Thyroid gland (tissue), 4 donors: ENCODE measurements at places on chromosomes 2 and 18. TPM values are rescaled to one million over a fixed set of nuclear protein-coding genes. Genes with fewer than 3 reads are reported as not detected.

GRCh38 chr2:232981356-232981755, 31.7 kb downstream of the NGEF start:
- no peaks in the 10 kb centered on the region for H3K4me1 ChIP-seq
- no peaks in the 10 kb centered on the region for H3K27me3 ChIP-seq
- H3K27ac ChIP-seq: no peak overlapping the region
- H3K36me3 ChIP-seq: no peaks in the 10 kb centered on the region
- no peak overlapping the region for H3K4me3 ChIP-seq
- DNase-seq: peak; percentile 6

- H3K4me3 ChIP-seq: no peak overlapping the region
- H3K4me1 ChIP-seq: no peaks in the 10 kb centered on the region
- no peak for DNase-seq
- H3K27ac ChIP-seq: no peak overlapping the region
Observed at GRCh38 chr2:15159751-15160177, 401.4 kb downstream of the NBAS start.

DNA sequence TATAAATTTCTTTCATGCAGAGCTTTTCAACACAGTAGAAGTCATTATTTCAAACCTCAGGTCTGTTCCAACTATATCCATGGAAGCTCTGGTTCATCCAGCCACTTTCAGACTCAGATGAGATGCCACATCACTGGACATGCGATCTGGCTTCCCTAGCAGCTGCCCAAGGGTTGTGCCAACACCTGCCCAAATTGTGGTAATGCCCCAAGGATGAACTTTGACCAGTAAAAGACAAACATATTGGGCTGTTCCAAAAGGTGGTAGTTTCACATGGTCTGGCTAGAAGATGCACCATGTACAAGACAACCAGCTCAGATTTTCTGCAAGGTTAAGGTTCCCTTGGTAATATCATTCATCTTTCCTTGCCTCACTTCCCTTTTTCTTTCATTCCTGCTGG, 101.9 kb downstream of the THADA start:
- no peak for DNase-seq
- H3K27ac ChIP-seq: no peak overlapping the region
- H3K4me1 ChIP-seq: peaks cover 8% of the 10 kb centered on the region
- no peak overlapping the region for H3K4me3 ChIP-seq
- no peaks in the 10 kb centered on the region for H3K36me3 ChIP-seq
- H3K27me3 ChIP-seq: no peaks in the 10 kb centered on the region

DNA sequence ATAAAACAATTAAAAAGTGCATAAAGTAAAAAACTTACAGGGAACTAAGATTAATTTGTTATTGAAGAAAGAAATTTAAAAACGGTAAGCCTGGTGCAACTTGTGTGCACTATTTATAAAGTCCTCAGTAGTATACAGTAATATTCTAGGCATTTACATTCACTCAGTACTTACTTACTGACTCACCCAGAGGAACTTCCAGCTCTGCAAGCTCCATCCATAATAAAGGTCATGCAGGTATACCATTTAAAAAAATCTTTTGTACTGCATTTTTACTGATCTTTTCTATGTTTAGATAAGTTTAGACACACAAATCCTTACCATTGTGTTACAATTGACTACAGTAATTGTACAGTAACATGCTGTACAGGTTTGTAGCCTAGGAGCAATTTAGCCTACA, 51.5 kb upstream of the NXPH2 start:
- H3K4me1 ChIP-seq: peaks cover 4% of the 10 kb centered on the region
- no peak for DNase-seq
- H3K27ac ChIP-seq: no peak overlapping the region
- H3K36me3 ChIP-seq: no peaks in the 10 kb centered on the region
- no peaks in the 10 kb centered on the region for H3K27me3 ChIP-seq
- H3K4me3 ChIP-seq: no peak overlapping the region

DNA sequence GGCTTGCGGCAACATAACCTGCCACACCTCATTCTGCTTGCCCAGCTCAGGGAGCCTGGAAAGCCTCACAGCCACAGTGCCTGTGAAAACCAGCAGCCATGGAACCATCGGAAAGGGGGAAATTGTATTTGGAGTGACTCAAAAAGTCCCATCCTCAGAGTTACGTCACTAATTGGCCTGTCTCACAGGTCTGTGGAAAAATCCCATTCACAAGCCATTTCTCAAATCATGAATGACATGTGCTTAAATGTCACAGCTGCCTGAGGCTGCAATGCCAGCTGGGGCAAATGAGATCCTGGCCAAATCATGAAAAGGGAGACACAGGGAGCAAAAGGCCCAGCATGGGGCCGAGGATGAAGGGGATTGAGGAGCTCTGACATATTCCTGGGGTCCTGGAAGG, 486.9 kb upstream of the RAB6C start:
- H3K4me3 ChIP-seq: no peak overlapping the region
- no peaks in the 10 kb centered on the region for H3K36me3 ChIP-seq
- no peak for DNase-seq
- H3K27ac ChIP-seq: no peak overlapping the region
- no peaks in the 10 kb centered on the region for H3K27me3 ChIP-seq

GRCh38 chr18:45774065-45774521, 50.1 kb downstream of the SLC14A1 start:
- no peak overlapping the region for H3K4me3 ChIP-seq
- peaks cover 5% of the 10 kb centered on the region for H3K4me1 ChIP-seq
- no peaks in the 10 kb centered on the region for H3K27me3 ChIP-seq
- no peaks in the 10 kb centered on the region for H3K36me3 ChIP-seq
- DNase-seq: no peak

- no peak for DNase-seq
- no peaks in the 10 kb centered on the region for H3K4me1 ChIP-seq
- H3K36me3 ChIP-seq: no peaks in the 10 kb centered on the region
- no peak overlapping the region for H3K27ac ChIP-seq
- H3K4me3 ChIP-seq: no peak overlapping the region
Observed at GRCh38 chr2:128413718-128414341, 95.2 kb upstream of the HS6ST1 start.

GRCh38 chr2:7057865-7058400, 140.7 kb downstream of the RNF144A start:
- no peaks in the 10 kb centered on the region for H3K4me1 ChIP-seq
- H3K27ac ChIP-seq: no peak overlapping the region
- no peaks in the 10 kb centered on the region for H3K27me3 ChIP-seq
- no peak for DNase-seq

DNA sequence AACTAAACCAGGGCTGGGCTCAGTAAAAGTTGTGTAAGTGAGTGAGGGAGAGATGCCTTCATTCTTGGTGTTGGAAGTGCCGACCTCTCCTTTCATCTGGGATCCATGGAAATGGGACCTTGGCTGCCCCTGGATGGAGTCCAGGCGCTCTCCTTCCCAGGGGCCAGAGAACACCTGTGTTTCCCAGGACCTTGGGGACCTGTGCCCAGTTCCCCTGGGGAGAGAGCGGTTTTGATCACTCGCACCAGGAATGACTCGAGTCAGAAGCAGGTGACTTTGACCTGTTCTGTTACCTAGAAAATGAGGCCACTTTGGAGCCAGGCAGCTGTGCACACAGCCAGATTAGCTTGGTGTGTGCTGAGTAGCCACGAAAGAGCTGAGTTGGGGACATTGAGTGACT, 97.3 kb downstream of the SH3BP4 start:
- H3K4me1 ChIP-seq: peaks cover 6% of the 10 kb centered on the region
- H3K27me3 ChIP-seq: no peaks in the 10 kb centered on the region
- H3K36me3 ChIP-seq: peaks cover 6% of the 10 kb centered on the region

DNA sequence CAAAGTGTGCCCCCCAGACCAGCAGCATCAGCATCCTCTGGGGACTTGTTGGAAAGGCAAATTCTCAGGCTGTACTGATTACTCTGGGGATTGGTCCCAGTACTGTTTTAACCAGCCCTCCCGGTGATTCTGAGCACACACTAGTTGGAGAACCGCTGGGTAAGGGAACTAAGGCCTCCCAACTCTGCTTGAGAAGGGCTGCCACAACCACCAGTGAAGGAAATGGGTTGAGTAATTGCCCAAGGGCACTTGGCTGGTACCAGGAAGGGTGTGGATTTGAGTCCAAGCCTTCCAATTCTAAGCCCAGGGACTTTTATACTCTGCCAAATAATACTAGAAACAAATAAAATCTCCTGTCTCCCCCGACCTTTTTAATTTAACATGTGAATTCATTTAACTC, 219.9 kb downstream of the SETBP1 start:
- no peaks in the 10 kb centered on the region for H3K4me1 ChIP-seq
- H3K27me3 ChIP-seq: no peaks in the 10 kb centered on the region
- H3K27ac ChIP-seq: no peak overlapping the region
- H3K4me3 ChIP-seq: no peak overlapping the region
- DNase-seq: no peak

DNA sequence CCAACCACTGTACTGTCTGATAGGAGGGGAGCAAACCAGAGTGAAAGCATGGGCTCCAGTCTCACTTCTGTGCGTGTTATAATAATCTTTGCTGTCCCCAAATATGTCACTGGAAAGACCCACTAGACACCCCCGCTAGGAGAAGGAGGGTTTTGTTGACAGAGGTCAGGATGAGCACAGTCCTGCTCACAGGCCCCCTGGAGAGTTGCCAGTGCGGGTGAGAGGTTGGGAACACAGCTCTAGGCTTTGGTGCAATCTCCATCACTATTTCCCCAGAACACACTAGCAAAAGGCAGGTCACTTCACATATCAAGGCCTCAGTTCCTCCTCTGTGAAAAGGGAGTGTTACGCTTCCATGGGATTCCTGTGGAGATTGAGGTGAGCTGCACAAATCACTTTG, 9.7 kb downstream of the XDH start:
- H3K4me3 ChIP-seq: no peak overlapping the region
- no peak overlapping the region for H3K27ac ChIP-seq
- no peaks in the 10 kb centered on the region for H3K27me3 ChIP-seq
- H3K36me3 ChIP-seq: no peaks in the 10 kb centered on the region
- no peak for DNase-seq

DNA sequence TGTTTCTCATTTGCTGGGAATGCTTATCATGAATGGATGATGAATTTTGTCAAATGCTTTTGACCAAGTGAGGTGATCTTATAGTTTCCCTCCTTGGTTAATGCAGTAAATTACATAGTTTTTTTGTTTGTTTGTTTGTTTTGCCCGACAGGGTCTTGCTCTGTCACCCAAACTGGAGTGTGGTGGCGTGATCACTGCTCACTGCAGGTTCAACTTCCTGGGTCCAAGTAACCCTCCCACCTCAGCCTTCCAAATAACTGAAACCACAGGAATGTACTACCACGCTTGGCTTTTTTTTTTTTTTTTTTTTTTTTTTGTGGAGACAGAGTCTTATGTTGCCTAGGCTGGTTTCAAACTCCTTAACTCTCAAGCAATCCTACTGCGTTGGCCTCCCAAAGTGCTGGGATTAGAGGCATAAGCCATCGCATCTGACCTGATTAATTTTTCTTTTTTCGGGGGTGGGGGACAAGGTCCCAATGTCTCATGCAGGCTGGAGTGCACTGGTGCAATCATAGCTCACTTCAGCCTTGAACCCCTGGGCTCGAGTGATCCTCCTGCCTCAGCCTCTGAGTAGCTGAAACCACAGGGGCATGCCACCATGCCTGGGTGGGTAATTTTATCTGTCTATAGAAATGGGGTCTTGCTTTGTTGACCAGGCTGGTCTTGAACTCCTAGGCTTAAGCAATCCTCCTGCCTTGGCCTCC, 48.6 kb downstream of the SMAD2 start:
- H3K4me1 ChIP-seq: peaks cover 5% of the 10 kb centered on the region
- no peaks in the 10 kb centered on the region for H3K27me3 ChIP-seq
- H3K27ac ChIP-seq: no peak overlapping the region
- H3K36me3 ChIP-seq: no peaks in the 10 kb centered on the region

- H3K27me3 ChIP-seq: no peaks in the 10 kb centered on the region
- H3K36me3 ChIP-seq: no peaks in the 10 kb centered on the region
- H3K4me3 ChIP-seq: peak within 1 kb of the TSS; percentile 60
- peak; percentile 89 for DNase-seq
- H3K27ac ChIP-seq: peak within 1 kb of the TSS; percentile 81
Observed at GRCh38 chr18:80247393-80247841, at the start of gene PARD6G. Gene PARD6G (minus strand): TSS chr18:80247514. CDS start chr18:80247348, 166 bp downstream.

- no peak overlapping the region for H3K27ac ChIP-seq
- no peaks in the 10 kb centered on the region for H3K4me1 ChIP-seq
- no peak for DNase-seq
- peaks cover 9% of the 10 kb centered on the region for H3K36me3 ChIP-seq
- no peaks in the 10 kb centered on the region for H3K27me3 ChIP-seq
- no peak overlapping the region for H3K4me3 ChIP-seq
Observed at GRCh38 chr2:47046271-47046670, 108.8 kb downstream of the STPG4 start.

DNA sequence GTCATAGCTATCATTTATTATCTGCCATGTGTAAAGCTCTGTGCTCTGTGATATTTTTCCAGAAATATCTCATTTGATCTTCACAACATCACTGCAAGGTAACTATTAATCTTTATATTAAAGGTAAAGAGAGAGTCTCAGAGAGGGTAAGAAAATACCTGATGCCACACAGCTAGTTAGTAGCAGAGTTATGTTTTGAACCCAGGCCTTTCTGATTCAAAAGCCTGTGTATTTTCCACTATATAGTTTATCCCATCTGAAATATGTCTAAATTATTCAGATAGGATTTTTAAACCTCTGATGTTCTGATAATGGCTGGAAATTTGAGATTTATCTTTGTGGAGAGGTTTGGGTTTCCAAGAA, 10.1 kb downstream of the INPP1 start:
- H3K4me3 ChIP-seq: no peak overlapping the region
- no peak for DNase-seq
- H3K27me3 ChIP-seq: no peaks in the 10 kb centered on the region
- no peaks in the 10 kb centered on the region for H3K36me3 ChIP-seq

- no peak overlapping the region for H3K4me3 ChIP-seq
- H3K27me3 ChIP-seq: no peaks in the 10 kb centered on the region
- peak; percentile 34 for DNase-seq
- H3K4me1 ChIP-seq: peaks cover 3% of the 10 kb centered on the region
Observed at GRCh38 chr2:58541511-58541910, 300.4 kb upstream of the FANCL start.

DNA sequence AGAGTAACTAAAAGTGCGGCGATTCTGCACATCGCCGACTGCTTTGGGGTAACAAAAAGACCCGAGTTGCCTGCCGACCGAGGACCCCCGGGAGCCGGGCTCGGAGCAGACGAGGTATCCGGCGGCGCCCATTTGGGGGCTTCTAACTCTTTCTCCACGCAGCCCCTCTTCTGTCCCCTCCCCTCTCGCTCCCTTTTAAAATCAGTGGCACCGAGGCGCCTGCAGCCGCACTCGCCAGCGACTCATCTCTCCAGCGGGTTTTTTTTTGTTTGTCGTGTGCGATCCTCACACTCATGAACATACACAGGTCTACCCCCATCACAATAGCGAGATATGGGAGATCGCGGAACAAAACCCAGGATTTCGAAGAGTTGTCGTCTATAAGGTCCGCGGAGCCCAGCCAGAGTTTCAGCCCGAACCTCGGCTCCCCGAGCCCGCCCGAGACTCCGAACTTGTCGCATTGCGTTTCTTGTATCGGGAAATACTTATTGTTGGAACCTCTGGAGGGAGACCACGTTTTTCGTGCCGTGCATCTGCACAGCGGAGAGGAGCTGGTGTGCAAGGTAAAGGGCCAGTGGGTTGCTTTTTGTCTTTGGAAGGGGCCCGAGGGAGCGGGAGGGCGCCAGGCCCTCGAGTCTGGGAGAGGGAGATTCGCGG, 1.4 kb downstream of the TRIB2 start:
- H3K27ac ChIP-seq: peak overlapping the region; percentile 46
- DNase-seq: peak; percentile 41
- H3K27me3 ChIP-seq: no peaks in the 10 kb centered on the region
- peaks cover 16% of the 10 kb centered on the region for H3K4me1 ChIP-seq
- H3K4me3 ChIP-seq: peak overlapping the region; percentile 74

The FIGN gene
- 1.8 TPM for total RNA-seq

The KLHL41 gene
- 4.9 TPM for total RNA-seq

The TFPI gene
- total RNA-seq: 141 TPM

The LDLRAD4 gene
- 24.6 TPM for total RNA-seq

The ZBTB7C gene
- 66.7 TPM for total RNA-seq

The LBX2 gene
- 1.9 TPM for total RNA-seq
